ENCODE measurements at places on chromosomes 13 and 19. TPM values are rescaled to one million over a fixed set of nuclear protein-coding genes. Genes with fewer than 3 reads are reported as not detected.
A peak's percentile ranks its signal among the peaks of the same experiment; 100 is the strongest.

DNA sequence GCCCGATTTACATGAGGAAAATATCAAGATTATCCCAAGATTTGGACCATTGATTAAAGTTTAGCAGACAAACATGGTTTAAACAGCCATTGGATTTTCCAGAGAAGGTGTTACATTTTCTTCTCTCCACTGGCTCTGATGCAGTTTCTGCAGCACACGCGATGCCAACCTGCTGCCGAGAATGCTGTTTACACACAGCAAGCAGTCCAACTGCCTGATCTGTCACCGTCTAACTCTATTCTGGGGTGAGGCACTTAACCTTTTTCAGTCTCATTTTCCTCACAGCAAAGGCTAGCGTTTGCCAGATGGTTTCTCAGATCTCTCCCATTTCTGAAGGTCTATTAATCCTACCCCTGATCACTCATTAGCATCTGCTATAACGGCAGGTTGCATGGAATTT lies 763.5 kb upstream of the GPC6 start:
- no peak for DNase-seq

- no peak for DNase-seq
Observed at GRCh38 chr19:4096049-4096892, 27.7 kb downstream of the MAP2K2 start.

DNA sequence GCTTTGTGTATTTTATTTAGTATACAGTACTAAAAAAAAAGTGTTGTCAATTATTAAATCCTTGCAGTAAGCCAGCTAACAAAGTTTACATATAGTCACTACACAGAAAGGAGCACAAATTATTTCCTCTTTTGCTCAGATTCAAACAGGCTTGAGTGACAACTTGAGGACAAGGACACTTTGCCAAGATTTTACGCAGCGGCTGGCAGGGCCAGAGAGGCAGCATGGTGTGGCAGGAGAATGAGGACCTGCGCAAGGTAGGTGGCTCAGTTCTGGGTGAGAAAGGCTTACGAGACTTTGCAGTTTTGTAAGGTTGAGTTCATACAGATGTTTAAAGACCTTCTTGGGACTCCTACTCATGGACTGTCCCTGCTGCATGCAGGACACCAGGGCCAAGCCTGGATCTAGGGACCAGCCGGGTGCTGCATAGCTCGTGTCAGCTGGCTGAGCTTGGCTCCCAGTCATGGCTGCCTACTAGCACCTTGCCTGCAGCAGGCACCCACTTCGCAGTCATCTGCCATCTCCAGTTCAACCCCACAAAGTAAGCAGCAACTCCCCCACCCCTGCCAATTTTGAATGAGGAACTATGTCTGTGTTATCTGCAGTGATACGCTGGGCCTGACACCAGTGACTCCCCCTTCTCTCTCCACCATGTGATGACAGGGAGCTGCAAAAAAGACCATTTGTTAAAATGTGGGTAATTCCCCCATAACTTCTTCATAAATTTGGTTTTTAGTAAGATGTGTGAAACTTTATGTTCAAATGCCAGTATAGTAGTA lies 3.7 kb upstream of the TUBA3C start:
- no peak for DNase-seq

GRCh38 chr19:58584498-58585441 lies 11.6 kb upstream of the MZF1 start:
- no peak for DNase-seq

Gene FAM216B
- not detected for total RNA-seq

Gene C1QTNF9B
- not detected for total RNA-seq

Gene LMTK3
- 6.2 TPM for total RNA-seq

Gene SIGLECL1
- total RNA-seq: not detected

DNA sequence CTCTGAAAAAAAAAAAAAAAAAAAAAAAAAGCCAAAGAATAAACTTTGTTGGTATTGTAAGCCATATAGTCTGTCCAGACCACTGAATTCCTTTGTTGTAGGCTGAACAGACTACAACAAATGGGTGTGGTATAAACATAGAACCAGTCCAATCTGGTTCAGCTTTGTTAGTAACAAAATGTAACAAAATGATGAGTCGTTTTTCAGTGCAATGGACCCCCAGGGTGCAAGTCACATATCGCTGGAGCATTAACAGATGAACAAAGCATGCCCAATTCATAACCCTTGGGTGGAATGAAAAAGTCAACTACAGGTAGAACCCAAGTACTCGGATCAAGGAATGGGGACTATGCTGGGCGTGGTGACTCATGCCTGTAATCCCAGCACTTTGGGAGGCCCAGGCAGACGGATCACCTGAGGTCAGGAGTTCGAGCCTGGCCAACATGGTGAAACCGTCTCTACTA lies 13.6 kb upstream of the FCHO1 start:
- no peak for DNase-seq

GRCh38 chr13:43953370-43953769 lies 73.7 kb downstream of the LACC1 start:
- no peak for DNase-seq

GRCh38 chr13:50898338-50898737 lies 11.3 kb upstream of the RNASEH2B start:
- DNase-seq: no peak

DNA sequence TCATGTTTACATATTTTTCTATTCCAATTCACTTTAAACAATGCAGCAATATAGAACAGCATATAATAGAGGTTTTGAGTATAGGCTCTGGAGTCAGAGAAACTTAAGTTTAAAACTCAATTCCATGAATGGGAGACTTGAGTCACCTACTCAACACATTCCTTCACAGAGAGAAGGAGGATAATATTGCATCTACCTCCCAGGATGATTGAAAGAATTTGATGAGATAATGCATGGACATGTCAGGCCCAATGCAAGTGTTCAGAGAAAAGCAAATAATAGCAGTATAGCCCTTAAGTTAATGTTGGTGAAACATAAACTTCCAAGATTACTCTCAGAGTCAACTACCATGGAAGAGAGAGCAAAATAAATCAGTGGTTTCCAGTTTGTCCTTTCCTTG lies 170.2 kb downstream of the DCLK1 start:
- DNase-seq: peak; percentile 14

Gene PCDH8
- total RNA-seq: 0.34 TPM

DNA sequence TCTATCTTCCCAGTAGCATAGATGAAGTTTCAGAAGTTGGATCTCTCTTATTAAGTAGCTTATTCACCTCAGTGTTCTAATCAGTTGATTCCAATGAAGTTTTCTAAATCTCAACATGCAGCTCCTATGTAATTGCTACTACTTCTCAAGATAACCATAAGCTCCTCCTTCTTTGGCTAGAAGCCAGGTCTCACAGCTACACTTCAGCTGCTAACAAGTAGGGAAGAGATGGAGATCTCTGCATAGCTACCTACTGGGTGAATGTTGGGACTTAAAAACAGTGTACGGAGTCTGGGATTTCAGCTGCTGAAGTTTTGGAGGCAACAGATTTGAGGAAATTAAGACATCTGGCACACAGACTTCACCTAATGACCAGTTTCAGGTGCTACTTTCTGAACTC lies 661.0 kb downstream of the SLITRK1 start:
- no peak for DNase-seq

Gene PTPRS
- total RNA-seq: 125 TPM

DNA sequence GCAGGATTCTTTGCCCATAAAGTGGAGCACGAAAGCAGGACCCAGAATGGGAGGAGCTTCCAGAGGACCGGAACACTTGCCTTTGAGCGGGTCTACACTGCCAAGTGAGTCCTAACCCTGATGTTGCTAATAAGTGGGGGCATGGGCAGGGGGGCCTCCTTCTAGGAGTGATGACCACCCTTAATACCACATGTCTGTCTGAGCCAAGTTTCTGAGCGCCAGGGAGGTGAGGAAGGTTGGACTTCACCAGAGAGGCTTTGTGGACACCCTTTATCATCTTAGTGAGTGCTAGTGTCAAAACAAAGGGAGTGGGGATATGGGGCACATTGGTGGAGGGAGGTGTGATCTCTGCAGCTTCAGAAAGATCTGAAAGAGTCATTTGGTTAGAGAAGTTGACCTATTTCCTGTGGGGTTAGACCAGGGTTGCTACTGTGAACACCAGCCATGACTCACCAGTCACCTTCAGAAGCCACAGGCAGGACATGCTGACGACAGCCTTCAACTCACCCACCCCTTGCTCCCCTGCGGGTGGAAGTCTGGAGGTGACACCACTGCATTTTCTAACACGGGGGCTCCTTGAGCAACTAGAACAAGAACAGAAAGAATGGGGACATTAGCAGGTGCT lies 8.8 kb downstream of the ALOX5AP start:
- peak; percentile 69 for DNase-seq

- no peak for DNase-seq
Observed at GRCh38 chr19:23917856-23918255, 3.2 kb downstream of the ZNF726 start.

DNA sequence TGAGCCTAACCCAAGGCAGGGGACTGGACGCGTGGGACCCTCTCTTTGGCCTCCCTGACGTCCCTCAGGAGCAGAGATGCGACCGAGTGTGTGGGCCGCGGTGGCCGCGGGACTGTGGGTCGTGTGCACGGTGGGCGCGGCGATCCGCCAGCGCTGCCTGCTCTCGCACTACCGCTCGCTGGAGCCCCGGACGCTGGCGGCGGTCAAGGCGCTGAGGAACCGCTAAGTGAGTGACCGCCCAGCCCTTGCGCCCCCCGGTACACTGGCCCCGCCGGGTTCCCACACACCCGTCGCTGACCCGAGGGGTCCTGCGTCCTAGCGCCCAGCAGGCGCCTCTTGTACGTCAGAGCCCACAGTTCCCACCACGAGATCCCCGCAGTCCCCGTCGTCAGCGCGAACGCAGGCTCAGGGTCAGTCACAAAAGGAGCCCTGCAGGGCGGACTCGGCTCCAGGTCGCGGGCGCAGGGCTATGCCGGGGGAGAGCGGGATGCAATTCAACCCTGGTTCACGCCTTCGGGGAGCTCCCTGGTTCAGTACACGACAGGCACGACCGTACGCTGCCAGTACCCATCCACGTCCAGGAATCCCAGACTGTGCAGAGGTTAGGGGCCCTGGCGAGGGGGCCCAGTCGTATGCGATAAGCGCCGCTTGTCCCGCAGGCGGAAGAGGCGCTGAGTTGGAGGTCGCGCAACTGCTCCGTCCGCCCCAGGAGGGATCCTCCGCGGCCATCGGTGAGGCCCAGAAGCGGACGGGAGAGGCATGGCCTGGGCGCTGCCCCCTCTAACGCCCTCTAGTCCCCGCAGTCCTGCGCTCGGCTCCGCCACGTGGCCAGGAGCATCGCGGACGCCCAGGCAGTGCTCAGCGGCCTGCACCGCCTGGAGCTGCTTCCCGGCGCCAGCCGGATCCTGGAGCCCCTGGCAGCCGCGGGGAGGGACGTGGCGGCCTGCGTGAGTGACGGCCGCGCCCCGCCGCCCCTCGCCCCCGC lies 3.6 kb upstream of the IFNL2 start:
- DNase-seq: no peak

DNA sequence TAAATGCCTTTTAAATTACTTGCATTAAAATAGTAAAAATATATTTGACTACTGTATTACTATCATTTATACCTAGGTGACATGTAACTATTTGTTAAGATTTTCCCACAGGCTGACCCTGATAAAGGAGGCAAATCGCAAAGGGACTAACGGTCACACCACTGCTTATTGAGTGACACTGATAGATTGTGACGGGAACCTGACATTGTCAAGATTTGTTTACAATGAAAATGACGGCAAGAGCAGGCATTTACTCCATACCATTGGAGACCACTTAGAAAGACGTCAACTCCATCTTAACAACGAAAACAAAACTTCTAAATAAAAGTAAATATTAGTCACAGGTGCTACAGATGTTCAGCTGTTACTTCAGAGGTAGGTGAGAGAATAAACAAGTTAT lies 289.0 kb downstream of the DACH1 start:
- no peak for DNase-seq

Gene KLK15
- total RNA-seq: not detected

Gene KCTD15
- 42.3 TPM for total RNA-seq

GRCh38 chr13:30759748-30760147 lies 24.4 kb downstream of the ALOX5AP start:
- DNase-seq: peak; percentile 45

- DNase-seq: no peak
Observed at GRCh38 chr19:18931316-18932162, 9.5 kb downstream of the HOMER3 start.

Gene GRK1
- total RNA-seq: not detected

Gene C19orf85
- total RNA-seq: not detected

DNA sequence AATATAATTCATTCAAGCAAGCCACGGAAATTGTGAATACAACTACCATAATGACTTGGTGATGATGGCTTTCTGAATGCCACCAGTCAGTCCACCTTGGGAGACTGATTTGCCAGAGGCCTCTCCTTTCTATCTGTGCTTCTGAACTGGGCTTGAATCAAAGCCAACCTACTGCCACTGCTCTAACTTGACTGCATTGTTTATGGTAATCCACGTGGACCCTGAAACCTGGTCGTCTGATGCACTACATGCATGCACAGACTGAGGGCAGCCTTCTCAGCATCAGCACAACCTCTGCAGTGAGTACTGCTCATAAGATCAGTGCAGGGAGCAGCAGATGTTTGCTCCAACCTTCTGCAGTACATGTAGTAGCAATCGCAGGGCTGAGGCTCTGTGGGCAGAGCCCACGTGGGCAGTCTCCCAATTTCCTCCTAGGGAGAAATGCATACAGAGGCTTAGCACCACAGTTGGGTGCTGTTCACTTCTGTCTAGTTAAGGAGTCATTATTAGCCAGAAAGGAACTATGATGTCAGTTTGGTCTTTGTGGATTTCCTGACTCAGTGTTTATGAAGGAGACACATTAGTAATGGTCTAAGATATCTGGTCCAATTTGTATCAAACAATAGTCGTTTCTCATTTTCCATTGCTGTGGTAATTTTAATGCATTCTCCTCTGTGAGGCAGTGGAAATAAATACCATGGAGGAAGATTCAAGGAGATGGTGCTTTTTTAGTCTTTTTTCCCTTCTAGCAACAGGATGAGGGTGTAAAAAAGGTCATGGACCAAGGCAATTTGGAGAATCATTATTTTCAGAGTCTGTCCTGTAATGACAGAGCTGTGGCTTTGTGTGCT lies 82.5 kb downstream of the AKAP11 start:
- DNase-seq: peak; percentile 91

DNA sequence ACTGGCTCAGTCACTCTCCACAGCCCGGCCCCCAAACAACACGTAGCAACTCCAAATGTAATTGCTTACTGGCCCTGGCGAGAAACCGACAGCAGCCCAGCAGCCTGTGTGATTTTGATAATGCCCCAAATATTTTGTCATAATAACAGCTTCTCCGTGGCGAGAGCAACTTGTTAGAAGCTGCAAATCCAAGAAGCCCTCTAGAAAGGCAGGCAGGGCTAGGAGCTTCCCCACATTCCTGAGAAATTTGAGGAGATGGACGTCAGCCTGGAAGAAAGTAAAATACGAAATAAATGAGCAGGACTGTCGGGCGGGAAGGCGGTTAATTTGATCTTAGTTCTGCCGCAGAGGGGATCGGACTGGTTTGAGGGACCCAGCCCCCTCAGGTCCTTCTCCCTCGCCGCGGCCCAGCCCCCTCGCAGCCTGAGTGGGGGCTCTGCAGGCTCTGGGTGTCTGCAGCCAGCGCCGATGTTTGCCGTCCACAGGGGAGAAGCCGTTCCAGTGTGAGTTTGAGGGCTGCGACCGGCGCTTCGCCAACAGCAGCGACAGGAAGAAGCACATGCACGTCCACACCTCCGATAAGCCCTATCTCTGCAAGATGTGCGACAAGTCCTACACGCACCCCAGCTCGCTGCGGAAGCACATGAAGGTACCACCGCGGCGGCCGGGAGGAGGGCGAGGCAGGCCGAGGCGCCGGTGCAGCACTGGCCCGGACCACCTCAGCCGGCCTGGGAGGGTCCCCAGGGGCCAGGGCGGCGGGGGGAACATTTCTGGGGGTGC lies 3.1 kb downstream of the ZIC2 start:
- no peak for DNase-seq

- no peak for DNase-seq
Observed at GRCh38 chr19:41435936-41436673, 3.6 kb downstream of the DMAC2 start.

- DNase-seq: peak; percentile 36
Observed at GRCh38 chr13:83620530-83621220, 261.6 kb downstream of the SLITRK1 start.

All from astrocyte (in vitro differentiated cells and primary cell).